H4 (cell line): ENCODE measurements at places on chromosomes 1 and 21.

GRCh38 chr1:156082309-156083091 lies at the start of gene MEX3A:
Gene MEX3A, minus strand, starts transcription at chr1:156082465. Its CDS starts 467 bp downstream, at chr1:156081998.
- peak; percentile 42 for DNase-seq

- DNase-seq: no peak
These were observed 1.6 kb upstream of the TSEN15 start for GRCh38 chr1:184049836-184050468.

GRCh38 chr1:53276153-53276901 lies 38.0 kb upstream of the MAGOH start:
- DNase-seq: no peak

- no peak for DNase-seq
These were observed 8.0 kb upstream of the LCE5A start for GRCh38 chr1:152502496-152503180.

GRCh38 chr1:177211231-177211630 lies 40.5 kb downstream of the BRINP2 start:
- no peak for DNase-seq

- DNase-seq: no peak
These were observed 123.3 kb upstream of the IFFO2 start for GRCh38 chr1:19079541-19080472.

DNA sequence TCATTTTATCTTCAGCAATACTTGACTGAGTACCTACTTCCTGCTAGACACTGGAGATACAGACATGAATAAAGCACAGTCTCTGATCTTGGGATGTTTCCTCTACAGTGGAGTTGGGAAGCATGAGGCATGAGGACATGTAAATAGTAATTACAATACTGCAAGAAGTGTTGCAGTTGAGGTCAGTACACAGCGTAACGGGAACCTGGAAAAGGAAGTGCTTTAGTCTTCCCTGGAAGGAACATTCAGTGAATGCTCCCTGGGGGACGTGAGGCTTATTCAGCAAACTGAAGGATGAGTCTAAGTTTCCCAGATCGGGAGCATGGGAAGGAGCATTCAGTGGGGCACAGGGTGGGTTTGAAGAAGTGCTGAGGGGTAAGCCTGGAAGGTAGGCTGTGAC lies 112.4 kb downstream of the PIK3R3 start:
- DNase-seq: no peak

GRCh38 chr21:46666941-46667740 lies 31.7 kb downstream of the PRMT2 start:
- no peak for DNase-seq

DNA sequence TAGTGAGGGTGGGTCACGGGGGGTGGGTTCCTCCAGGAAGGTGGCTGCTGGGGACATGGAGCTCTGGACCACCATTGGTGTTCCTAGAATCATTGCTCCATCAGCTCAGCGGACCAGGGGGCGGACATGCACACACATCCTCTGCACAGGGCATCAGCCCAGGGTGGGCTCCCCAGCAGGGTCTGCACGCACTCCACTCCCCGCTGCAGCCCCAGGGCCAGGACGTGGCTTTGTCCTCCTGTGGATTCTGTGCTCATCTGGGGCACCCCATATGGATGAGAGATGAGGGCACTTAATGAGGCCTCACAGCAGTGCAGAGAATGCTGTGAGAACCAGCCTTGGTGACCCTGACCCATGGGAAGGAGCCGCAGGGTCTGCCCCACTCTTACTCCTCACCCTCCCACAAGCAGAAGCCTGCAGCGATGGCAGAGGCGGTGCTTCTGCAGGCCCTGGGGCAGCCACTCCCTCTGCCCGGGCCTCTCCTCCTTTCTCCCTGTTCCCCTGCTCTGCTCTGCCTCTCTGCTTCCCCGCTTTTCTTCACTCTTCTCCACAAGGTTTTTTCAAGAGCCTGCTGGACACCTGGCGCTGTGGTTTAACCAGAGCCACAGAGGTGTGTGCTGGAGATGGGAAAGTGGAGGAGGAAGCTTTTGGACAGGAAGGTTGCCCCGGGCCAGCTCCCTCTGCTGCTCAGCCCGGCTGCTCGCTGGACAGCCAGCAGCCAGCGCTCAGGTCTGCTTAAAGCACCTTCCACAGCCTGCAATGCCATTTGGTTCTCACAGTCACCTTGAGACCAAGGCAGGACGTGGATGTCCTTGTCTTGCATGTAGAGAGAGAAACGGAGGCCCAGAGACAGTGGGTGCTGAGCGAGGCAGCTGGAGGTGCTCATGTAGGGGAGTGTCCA lies 26.3 kb upstream of the PCBP3 start:
- no peak for DNase-seq

DNA sequence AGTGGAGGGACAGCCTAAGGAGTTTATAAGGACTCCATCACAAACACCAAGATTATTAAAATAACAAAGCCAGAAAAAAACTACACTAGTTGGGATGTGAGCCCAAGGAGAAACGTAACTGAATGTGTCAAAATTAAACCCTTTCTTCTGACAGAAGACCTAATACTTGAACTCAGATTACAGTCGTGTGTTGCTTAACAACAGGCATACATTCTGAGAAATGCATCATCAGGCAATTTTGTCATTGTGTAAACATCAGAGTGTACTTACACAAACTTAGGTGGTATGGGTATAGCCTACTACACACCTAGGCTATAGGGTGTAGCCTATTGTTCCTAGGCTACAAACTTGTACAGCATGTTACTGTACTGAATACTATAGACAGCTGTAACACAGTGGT lies 23.4 kb downstream of the DSTYK start:
- DNase-seq: no peak

DNA sequence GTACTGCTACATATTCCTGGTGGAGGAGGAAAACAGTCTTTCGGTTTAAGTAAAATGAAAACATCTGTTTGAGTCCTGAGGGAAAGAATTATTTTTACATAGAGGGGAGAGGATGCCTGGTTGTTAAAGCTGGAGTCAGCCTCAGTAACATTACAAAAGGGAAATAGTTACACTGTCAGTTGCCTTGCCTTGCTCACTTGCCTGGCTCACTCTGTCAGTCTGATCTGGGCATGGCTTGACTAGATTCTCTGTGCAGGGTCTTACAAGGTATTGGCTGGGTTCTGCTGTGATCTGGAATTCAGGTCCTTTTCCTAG lies 8.4 kb upstream of the UBE2U start:
- DNase-seq: no peak

DNA sequence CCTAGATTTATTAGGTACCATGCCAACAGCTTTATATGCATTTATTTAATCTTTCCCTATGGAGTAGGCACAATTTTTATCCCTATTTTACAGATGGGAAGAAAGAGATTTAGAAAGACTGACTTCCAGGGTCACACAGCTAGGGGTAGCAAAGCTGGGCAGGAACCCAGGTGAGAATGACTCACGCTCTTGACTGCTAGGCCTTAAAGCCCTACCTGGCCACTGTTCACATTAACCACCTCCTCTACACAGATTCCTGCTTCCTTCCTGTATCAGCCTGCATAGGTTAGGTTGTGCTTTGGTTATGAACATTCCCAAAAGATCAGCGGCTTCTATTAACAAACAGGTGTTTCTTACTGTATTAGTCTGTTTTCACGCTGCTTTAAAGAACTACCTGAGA lies 53.2 kb downstream of the DNAJC6 start:
- DNase-seq: no peak

GRCh38 chr1:37147906-37148305 lies 113.6 kb upstream of the GRIK3 start:
- DNase-seq: no peak

GRCh38 chr21:26061437-26061836 lies 109.1 kb downstream of the APP start:
- no peak for DNase-seq

DNA sequence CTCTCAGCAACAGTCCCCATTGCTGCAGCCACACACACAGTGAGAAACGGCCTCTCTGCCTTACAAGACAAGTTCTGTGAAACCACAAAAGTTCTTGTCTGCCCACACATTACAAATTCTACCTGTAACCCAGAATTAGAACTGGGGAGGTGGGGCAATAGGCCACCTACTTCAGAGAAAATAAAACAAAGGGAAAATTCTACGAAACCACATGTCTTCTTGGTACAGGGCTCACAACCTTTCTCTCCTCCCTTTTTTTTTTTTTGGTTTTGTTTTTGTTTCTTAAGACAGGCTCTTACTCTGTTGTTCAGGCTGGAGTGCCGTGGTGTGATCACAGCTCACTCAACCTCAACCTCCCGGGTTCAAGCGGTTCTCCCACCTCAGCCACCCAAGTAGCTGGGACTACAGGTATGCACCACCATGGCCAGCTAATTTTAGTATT lies 30.2 kb downstream of the LPAR3 start:
- DNase-seq: no peak

GRCh38 chr1:94027721-94028515 lies 93.0 kb downstream of the ABCA4 start:
- no peak for DNase-seq

DNA sequence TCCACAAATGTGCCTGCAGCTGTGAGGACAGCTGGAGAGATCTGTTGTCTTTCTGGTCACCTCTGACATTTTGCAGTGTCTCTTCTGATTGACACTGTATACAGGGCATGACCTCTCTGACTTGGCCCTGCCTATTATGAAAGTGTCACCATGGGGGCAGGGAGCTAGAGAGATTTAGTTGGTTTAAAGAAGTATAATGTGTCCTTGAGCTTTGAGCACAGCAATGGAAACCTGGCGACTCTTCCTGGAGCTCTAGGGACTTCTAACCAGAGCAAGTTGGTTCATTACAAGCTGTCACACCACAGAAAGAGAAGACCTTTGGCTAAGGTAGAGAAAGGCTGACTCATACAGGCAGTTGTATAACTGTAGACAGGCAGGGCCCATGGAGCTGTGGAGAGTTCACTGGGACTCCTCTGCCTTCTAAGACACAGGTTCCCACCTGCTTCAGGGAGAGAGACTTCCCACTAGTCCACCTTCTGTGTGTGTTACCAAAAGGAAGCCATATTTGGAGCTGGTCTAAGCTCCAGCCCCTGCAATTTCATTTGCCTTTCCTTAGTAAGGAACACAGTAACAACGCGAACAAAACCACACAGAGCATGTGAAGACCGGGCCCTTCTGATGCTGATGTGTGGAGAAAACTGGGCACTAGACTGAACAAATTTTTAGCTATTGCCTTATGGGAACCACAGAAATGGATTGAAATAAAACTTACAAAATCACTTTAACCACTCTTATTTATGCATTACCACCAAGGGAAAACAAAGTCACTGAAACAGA lies 90.5 kb upstream of the ADAR start:
- no peak for DNase-seq

GRCh38 chr1:17719874-17720273 lies 35.3 kb upstream of the ACTL8 start:
- no peak for DNase-seq

GRCh38 chr1:235075048-235075776 lies 53.4 kb downstream of the TOMM20 start:
- DNase-seq: peak; percentile 83

DNA sequence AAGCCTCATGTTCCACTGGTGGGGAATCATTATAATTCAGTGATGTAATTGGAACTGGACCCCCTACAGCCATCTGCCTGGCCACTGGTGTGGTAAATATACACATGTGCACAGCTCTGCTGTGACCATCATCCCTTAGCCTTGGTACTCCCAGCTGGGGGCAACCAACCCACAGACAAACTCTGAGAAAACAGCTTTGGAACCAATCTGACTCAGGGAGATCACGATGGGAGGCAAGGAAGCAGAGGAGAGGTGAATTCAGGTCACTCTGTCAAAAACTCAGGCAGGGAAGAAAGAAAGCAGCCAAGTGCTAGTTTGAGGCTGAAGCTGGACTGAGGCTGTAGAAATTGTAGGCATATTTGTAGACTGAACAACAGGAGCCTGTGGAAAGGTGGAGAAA lies 197.8 kb upstream of the GALNT2 start:
- DNase-seq: no peak

DNA sequence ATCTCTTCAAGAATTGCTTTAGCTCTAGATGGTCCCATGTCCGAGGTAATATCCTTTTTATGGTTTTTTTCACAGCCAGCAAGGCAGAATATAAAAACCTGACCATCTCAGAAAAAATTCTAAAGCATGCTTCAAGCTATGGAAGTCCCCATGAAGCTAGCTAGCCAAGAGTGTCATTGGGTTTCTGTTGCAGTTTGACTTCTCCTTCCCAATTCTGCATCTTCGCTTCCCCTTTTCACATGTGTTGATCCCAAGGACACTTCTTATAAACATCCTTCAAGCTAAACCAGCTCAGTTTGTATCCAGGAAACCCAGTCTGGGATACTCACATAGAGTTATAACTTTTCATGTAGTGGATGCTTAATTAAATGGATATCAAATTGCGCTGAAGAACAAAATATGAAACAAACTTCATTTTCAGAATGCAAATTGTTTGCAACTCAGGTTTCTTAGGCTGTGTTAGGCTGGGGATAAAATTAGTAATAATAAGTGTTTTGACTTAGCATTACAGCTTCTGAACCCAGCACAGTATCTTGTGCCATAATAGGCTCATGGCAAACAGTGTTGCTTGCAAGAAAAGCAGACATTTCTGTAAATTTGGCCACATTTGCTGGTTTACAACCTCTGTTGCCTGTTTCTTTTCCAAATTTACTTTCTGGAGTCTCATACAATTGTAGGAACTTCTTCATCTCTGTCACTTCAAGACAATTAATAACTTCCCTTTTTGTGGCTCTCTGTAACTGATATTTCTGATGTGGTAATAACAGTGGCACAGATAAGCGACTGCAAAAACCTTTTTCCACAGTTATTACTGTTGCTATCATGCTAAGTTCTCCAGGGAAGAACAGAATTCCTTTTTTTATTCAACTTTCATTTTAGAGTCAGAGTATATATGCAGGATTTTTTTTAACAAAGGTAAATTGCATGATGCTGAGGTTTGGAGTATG lies 53.2 kb downstream of the NCAM2 start:
- DNase-seq: no peak

- no peak for DNase-seq
These were observed 948 bp downstream of the STK40 start for GRCh38 chr1:36384542-36385409.

- DNase-seq: no peak
These were observed 33.5 kb downstream of the SYF2 start for GRCh38 chr1:25198663-25199252.

DNA sequence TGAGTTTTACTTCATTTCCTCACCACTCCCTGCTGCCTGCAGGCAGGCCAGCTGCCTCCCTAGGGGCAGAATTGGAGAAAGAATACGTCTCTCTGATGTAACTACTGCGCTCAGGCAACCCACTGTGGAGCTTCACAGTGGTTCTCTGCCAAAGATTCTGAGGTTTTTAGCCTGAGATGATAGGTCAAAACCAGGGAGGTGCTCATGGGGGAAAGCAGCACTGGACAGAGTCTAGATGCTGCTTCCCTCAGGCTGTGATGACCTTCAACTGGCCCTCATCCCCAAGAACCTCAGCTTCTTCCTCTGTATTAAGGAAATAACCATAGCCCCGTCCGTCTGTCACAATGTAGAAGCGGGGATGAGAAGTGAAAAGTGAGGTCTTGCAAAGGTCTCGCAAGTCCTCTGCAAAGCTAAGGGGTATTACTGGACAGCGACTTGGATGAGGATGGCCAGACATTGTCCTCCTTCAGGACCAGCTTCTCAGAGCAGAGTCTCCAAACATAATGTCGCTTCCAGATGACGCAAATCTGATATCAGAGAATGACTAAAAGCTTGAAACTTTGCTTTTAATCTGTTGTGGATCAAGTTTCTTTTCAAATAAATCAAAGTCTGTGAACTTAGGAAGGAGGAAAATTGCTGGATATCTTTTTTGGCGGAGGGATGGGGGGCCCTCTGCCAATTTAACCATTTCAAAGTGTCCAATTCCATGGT lies 65.9 kb upstream of the ATP5PO start:
- no peak for DNase-seq
